ENCODE measurements at places on chromosomes 16 and 17.

DNA sequence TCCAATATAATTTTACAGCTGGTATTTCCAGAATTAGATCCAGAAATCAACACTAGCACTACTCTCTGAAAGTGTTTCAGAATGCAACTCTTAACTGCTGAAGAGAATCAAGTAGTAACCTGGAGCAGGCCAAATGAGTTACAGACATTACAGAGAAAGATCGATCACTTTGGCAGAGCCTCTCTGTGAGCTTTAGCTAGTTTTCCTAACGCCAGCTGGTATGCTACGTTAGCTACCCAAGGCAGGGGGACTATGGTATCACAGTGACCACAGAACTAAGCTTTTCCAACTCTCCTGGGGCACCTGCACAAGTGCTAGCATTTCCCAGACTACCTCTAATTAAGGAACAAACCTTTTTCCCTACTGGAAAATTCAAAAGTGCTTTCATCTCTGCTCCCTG, 30.4 kb downstream of the TRAF4 start:
- no peak for DNase-seq

DNA sequence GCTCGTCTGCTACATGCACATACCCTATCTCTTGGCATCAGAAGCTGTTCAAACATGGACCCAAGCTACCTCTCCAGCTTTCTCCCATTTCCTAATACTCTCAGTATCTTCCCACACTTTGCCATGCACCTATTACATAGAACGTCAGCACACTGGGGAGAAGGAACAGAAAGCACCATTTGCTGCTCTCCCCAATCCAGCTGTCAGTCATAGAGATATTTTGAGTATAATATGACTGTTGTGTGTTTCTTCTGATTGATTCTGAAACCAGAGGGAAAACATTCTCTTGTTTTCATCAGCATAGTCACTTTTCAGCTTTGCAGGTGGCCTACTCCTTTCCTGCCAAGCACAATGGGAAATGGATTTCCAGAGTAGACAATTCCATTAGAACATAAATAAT, 107.1 kb downstream of the ADAMTS18 start:
- no peak for DNase-seq

DNA sequence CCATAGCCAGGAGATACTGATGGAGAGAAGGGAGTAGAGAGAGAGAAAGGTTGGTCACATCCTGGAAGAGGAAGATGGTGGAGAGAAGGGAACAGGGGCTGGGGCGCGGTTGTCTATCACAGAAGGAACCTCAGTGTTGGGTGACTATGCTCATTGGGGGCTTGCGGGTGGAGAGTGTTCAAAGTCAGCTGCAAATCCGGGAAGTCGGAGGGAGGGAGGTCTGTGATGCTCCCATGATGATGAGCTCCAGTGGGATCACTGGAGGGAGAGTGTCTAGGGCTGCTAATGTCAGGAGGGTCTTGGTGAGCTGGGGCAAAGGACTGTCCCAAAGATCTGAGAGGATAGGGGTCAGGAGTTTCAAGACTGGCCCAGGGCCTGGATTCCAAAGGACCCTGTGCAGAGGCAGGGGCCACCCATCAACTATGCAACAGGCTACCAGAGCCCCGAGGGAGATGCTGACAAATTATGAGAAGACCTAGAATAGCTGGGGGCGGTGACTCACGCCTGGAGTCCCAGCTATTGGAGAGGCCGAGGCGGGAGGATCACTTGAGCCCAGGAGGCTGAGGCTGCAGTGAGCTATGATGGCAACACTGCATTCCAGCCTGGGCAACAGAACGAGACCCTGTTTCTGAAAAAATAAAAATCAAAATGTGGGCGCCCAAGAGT, 2.6 kb downstream of the SPDYE4 start:
- DNase-seq, result no peak

- DNase-seq, result no peak
Measured at GRCh38 chr16:17330044-17330443, 140.7 kb downstream of the XYLT1 start.

GRCh38 chr16:3548445-3548844, 28.8 kb downstream of the NLRC3 start:
- no peak for DNase-seq

GRCh38 chr17:4098521-4099209, 44.2 kb downstream of the ZZEF1 start:
- DNase-seq, result no peak
